ENCODE measurements at places on chromosomes 3 and 15.
A peak's percentile ranks its signal among the peaks of the same experiment; 100 is the strongest.

DNA sequence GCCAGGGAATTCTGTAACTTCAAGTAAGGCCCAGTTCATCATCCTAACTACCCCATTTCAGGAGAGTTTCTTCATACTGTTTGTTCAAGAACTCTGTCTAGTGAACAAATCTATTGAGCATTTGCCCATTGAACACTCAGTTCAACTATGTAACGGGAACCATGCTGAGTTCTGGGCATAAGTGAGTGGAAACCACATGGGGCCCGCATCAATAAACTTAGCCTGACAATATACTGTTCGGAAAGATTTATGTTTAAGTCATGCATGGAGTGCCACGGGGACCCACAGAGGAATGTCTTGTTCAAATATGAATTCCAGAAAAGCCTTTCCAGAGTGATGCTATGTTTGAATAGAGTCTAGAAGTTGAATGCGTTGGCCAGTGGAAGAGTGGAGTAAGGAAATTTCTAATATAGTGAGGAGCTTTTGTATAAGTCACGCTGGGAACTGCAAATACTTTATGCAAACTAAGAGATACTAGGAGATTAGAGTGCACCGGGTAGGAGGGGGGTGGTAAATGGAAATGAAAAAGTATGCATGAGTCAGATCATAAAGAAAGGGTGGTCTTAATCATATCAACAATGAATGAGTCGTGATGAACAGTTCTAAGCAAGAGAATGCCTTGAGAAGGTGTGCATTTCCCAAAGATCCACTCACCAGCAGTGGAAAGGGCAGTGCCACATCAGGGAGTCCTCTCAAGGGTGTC lies 279.8 kb downstream of the VPS13C start:
- DNase-seq = no peak

GRCh38 chr3:188051801-188052168 lies 102.2 kb upstream of the LPP start:
- DNase-seq = no peak

DNA sequence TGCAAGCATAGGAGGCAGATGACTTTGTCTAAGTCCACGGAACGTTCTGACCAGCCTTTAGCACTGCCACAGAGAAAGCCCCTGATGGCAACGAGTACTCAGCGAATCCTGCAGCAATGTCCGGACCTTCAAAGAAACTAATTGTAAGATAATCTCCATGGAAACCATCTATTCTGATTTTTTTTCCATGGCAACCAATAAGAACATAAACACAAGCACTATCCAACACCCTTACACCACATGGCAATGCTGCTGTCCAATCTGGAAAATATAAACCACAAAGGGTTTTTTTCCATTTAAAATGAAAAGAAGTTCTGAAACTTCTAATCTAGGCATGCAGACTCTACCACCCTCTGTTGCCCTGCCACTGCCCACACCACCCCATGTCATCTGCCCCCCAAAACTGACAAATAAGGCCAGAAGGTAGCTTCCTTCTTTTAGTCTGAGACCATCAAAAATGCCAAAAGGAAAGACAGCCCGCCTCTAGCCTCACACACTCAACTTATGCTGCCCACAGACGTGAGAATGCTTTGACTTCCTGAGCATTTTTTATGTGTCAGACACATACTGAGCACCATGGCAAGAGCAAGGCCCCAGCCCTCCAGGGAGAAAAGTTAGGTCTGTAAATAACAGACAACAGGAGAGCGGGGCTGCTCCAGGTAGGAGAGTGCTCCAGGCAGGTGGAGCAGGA lies 44.5 kb downstream of the POC1A start:
- DNase-seq = no peak

GRCh38 chr3:195101001-195101583 lies 169.9 kb downstream of the XXYLT1 start:
- peak; percentile 16 for DNase-seq

DNA sequence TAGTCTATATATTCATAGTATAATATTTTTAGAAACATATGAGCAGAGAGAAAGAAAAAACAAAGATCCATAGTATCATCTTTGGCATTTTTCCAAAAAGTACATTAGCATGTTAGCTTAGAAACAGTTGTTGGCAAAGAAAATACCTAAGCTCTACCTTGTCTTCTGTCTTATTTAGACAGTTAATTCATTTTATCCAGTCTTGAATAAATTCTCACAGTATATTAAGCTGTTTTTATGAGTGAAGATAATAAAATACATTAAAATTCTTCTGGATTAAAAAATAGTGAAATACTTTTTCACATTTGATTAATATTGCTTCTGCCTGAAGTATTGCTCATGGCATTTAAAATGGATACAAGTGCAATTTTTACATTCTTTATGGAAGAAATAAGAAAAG lies 145.2 kb downstream of the ZIC1 start:
- no peak for DNase-seq

- DNase-seq = no peak
These were observed 70.5 kb upstream of the GOLGA6B start for GRCh38 chr15:72584006-72584405.

DNA sequence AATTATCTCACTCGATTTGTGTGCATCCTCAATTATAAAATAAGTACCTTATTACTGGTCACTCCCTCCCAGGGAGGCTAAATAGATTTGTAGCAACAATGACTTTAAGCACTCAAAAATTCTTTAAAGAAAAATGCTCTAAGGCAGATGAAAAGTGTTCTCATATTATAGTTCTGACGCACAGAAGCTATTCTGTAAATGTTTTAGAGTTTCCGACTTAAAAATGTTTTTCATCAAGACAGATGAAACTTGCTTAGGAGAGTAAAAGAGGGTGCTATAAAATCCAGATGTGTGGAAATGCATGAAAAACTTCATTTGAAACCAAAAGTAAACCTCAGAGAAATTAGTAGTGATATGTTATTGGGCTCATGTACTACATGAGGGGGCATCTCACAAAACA lies 398.4 kb upstream of the KCNMB2 start:
- DNase-seq = no peak

DNA sequence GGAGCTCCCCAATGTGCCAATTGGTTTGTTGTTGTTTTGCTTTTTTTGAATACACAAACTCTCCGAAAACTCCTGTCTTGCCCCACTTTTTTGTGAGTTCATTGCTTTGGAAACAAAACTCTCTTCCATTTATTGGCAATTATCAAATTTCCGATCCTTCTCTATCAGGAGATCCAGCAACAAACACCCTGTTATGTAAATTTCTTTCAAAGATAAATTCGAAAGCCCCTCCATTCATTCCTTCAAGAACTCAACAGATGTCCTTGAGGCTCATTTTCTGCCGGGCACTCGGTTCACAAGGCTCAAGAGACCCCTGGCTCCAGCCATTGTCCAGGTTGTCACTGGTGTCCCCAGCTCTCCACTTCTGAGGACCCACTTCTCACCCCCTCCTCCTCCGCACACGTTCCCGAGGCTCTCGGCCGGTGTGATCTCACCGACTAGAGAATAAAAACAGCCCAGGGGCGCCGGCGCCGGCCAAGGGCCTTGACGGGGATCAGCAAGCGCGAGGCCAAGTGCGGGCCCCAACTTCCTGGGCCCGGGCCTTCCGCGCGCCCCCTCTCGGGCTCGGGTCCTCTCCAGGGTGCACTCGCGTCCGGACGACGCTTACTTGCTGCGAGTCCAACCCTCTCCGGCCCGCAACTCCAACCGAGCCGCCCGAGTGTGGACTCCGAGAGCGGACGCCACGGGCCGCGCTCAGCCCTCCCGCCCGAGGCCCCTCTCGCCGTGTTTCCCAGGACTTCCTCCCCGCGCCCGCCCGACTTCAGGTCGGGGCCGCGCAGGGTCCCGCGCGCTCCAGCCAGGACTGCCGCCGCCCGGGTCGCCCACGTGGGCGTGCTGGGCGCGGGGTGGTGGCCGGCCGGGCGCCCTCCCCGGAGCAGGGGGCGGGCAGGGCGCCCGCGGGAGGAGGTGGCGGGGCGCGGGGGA lies 533 bp upstream of the SMAD3 start:
- DNase-seq = no peak

- no peak for DNase-seq
These were observed 19.9 kb upstream of the C15orf39 start for GRCh38 chr15:75181780-75182179.

- DNase-seq = peak; percentile 33
These were observed 81.8 kb downstream of the CLASP2 start for GRCh38 chr3:33636125-33636850.

DNA sequence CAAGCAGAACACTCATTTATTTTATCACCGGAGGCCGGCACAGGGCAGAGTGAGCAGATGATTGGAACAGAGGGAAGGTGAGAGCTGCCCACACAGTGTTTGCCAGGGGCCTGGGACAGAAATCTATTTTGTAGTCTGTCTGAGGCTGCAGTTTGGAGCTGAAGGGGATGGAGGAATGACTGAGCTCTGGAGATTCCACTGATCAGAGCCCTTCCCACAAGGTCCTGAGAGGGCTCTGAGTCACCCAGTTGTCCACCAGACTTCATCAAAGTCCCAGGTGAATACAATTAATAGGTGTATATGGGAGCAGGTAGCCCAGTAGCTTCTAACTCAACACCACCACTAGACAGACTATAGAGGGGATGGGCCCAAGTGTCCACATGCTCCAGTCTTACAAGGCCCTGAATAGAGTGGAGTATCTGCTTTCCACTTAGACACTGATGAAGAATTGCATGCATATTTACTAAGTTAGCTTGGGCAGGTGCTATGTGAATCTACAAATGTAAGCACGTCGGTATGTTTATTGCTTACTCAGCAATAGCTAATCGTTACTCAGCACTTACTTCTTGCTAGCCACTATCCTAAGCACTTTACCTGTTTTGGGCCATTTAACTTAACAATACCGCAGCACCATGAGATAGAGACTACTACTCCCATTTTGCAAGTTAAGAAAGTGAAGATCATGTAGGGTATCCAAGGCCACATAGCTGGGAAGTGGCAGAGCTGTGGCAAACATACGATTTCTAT lies 2.7 kb upstream of the STARD5 start:
- no peak for DNase-seq

- no peak for DNase-seq
These were observed 42.8 kb downstream of the SEMA3G start for GRCh38 chr3:52402101-52402521.

DNA sequence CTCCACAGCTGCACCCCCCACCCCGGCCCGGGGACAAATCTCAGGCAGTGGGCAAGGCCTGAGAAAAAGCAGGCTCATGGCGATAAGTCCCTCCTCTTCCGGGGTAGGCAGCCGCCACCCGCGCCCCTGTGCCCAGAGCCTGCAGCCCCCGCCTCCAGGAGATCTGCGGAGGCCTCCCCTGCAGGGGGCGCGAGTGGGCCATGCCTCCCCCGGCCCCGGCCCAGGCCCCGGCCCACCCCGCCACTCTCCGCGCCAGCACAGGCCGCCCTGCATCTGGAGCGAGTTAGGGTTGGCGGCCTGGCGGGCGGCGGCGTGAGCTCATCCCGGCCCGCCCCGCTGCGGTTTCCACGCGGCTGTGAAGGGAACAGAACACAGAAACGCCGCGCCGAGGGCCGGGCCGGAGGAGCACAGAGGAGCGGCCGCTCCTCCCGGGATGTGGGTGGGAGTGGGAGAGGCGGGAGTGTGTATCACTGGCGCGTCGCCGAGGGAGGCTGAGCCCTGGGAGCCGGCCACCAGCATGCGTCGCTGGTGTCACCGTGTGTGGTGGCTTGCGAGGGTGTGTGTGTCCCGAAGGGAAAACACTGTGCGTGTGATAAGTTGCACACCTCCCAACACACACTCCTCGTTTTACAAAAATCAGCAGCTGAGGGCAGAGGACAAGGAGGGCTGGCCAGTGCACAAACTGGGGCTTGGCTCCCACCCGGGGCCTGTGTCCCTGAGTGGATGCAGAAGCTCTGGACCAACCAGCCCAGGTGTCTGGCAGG lies 17.2 kb downstream of the MYL3 start:
- DNase-seq = no peak

DNA sequence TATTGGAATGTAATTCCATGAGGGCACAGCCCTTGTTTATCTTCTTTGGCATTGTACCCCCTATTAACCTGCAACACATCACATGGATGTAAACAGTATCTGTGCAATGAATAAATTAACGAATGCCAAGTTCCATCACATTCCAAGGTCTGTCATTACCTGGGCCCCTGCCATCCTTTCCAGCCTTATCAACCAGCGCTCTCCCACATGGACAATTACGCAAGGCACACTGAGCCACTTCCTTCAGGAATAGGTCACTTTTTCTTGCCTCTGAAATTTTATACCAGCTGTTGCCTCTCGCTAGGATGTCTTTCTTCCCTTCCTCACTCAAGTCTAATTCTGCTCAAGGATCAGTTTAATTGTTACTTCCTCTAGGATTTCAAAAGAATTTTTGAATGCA lies 1051.8 kb upstream of the CFAP20DC start:
- no peak for DNase-seq

DNA sequence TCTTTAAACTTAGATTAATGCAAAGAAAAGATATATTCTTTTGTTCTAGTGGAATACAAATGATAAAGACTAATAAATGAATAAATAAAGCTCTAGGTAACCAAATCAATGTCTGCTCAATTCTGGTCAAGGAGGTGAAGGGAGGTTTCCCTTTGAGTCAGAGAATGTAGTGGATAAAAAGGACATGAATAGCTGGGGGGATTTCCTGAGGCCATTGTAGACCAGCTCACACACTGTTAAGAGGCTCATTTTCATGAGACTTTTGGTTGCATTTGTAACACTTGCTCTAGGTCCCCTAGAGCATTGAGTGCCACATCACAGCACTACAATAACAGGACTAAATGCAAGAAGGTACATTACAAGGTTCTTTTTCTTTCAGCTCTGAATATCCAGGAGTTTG lies 170.7 kb downstream of the TIGIT start:
- DNase-seq = no peak

- DNase-seq = no peak
These were observed 116.4 kb upstream of the HES1 start for GRCh38 chr3:194019398-194020165.

DNA sequence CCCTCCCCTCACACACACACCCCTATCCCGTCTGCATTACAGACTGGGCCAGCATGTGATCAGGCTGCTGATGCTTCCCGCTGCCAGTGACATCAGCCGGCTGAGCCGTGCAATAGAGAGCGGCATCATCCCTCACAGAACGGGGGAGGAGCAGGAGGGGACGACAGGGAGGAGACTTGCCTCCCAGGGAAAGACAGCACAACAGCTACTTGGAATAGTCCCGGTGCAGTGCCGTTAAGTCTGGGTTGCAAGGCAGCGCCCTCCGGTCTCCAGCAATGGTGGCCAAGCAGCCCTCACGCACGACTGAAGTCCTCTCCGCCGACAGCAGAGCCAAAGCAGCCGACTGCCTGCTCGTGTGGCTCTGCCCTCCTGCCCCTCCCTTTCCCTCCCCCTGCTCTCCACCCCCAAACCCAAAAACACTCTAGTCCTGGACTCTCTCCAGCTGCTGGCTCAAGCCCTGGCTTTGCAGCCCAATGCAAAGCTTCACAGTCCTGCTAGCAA lies 31.5 kb upstream of the RPS17 start:
- DNase-seq = no peak
